ENCODE measurements at places on chromosomes 5 and 9. TPM values are rescaled to one million over a fixed set of nuclear protein-coding genes. Genes with fewer than 3 reads are reported as not detected.

Gene MAN2A1
- total RNA-seq: 138 TPM

Gene SLC6A7
- not detected for total RNA-seq

Gene CAMK2A
- total RNA-seq: not detected

DNA sequence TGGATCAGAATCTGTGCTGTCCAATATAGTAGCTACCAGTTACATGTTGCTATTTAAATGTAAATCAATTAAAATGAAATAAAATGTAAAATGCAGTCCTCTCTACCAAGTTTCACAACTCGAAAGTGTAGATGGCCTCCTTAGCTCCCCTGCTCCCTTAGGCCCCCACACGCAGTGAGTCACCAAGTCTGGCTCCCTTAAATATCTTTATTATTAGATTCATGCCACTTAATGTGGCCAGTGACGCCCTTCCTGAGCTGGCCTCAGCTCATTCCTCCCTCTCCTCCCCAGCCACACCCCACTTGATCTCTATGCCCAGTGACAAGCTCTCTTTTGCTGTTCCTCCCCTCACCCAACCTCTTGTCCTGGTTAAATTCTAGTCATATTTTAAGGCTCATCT lies 88.4 kb upstream of the DNAH5 start:
- no peaks in the 10 kb centered on the region for H3K36me3 ChIP-seq
- H3K27me3 ChIP-seq: no peaks in the 10 kb centered on the region
- peaks cover 12% of the 10 kb centered on the region for H3K4me1 ChIP-seq
- no peak overlapping the region for H3K4me3 ChIP-seq
- DNase-seq: peak; percentile 13
- no peak overlapping the region for H3K27ac ChIP-seq

- no peaks in the 10 kb centered on the region for H3K27me3 ChIP-seq
- H3K27ac ChIP-seq: no peak overlapping the region
- DNase-seq: peak; percentile 55
- peaks cover 15% of the 10 kb centered on the region for H3K4me1 ChIP-seq
- no peak overlapping the region for H3K4me3 ChIP-seq
Measured at GRCh38 chr5:10701567-10702039, 59.4 kb downstream of the DAP start.

DNA sequence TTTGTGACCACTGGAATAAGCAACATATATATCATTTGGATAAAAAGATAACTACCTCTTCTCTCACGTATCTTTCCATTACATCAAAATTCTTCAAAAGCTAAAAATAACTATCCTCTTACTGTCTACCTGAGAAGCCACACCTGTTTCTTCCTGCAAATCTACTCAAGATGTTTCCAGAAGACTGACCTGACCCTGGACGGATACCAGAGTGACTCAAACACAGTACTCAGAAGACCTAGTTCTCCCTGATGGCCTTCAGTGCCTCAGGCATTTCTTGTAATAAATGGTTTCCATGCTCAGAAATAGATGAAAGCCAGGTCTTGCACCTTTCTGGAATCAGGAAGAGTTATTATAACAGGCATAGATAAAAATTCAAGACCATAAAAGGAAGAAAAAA lies 245.9 kb upstream of the PIK3R1 start:
- H3K4me1 ChIP-seq: peaks cover 14% of the 10 kb centered on the region
- H3K27ac ChIP-seq: no peak overlapping the region
- no peaks in the 10 kb centered on the region for H3K36me3 ChIP-seq
- no peak overlapping the region for H3K4me3 ChIP-seq

DNA sequence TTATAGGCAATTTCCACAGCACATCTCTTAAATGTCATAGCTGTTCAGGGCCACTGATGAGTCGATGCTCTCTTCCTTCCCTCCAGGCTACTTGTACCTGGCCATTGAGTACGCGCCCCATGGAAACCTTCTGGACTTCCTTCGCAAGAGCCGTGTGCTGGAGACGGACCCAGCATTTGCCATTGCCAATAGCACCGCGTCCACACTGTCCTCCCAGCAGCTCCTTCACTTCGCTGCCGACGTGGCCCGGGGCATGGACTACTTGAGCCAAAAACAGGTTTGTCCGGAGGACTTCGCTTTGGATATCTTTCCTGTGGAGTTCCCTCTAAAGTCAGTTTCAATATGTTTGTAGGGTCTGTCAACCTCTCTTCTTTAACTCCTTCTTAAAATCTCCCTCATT lies 84.3 kb downstream of the EQTN start:
- no peaks in the 10 kb centered on the region for H3K27me3 ChIP-seq
- no peaks in the 10 kb centered on the region for H3K4me1 ChIP-seq
- no peaks in the 10 kb centered on the region for H3K36me3 ChIP-seq
- H3K4me3 ChIP-seq: no peak overlapping the region
- H3K27ac ChIP-seq: no peak overlapping the region
